HepG2 (cell line): ENCODE measurements at places on chromosomes 13 and 19.
A peak's percentile ranks its signal among the peaks of the same experiment; 100 is the strongest.

DNA sequence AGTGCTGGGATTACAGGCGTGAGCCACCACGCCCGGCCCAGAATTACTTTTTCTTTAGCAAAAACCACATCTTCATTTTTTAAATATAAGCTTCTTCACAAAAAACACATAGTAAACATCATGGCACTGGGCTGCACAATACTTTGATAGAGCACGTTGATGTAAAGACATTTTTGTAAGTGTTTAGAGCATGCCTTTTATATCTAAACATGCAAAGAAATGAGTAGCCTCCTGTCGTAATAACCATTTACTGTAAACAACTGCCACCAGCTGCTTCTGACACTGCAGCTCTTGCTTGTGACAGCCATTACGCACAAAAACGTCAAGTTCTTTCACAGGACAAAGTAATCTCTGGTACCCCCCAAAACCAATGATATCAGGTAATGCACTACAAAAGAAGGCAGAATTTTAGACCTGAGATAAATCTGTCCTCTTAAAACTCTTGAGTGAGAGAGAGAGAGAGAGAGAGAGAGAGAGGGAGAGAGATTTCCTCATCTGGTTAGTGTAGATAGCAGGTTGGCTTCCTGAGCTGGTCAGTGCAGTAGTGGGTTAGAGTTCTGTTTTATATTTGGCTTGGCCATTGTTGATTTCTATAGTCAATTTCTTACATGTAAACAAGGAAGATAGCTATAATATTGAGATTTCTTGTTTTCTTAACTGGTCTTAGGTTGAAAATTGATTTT, 6.7 kb upstream of the ZNF548 start:
- DNase-seq: no peak

DNA sequence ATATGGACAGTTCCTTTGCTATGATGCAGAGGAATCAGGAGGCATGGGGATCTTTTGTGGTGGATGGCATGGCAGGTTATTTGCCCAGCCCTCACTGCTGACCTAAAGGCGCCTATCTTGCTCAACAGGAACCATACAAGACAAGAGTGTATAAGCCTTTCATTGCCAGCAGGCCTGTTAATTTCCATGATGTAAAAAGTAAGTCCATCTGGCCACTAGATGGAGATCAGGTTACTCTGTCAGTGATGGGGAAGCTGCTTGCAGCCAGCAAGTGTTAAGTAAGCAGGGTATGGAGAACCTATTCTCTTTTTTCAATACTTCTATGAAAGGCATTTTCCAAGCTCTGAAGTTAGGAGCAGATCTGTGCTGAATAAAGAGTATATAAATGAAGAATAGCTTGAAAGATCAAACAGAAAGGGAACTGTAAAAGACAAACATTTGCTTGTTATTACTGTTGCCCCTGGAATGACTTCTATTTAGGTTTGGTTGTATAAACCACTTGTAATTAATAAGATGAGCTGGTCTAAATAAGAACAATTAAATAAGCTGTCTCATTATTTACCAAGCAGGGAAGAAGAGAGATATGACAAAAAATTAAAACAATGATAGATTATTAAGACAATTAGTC, 210.9 kb downstream of the RGCC start:
- DNase-seq: peak; percentile 96

- DNase-seq: peak; percentile 53
Measured at GRCh38 chr13:41054212-41054877, 7.0 kb upstream of the WBP4 start.

DNA sequence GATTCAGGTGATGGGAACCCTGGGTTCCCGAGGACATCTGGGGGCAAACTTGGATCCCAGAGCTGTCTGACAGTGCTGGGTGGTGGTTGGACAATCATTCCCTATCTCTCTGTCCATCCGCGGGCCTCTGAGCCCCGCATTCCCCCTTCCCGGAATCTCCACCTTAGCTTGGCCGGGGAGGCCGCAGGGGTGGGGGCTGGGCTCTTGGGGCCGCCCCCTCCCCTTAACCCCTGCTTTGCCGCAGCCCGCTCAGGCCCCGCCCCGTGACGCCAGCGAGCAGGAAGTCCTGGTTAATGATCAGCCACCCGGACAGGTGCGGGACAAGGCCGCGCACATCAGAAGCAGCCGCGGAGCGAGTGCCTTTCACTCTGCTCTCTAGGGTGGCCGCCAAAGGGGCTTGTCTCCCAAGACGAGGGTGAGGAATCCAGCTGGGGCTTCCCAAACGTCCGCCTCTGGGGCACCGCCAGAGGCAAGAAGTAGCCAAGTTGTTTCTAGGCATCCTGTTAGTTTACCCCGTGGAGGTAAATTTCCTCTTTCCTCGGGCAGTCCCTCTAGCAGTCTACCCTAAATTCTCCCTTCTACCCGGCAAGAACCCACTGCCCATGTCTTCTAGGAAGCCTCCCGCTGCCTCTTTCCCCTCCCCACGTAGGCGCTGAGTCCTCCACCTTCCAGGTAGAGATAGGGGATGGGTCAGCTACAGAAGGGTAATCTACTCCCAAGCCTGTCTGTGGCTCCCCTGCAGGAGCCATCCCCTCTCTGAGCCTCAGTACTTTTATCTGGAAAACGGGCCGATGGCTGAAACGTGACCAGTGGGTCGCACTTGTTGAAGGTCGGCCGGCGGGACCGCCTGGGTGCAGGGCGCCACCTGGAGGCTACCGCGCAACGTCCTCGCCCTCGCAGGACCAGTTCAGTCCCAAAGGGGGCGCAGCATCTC, 3.0 kb downstream of the IRF2BP1 start:
- DNase-seq: peak; percentile 93

DNA sequence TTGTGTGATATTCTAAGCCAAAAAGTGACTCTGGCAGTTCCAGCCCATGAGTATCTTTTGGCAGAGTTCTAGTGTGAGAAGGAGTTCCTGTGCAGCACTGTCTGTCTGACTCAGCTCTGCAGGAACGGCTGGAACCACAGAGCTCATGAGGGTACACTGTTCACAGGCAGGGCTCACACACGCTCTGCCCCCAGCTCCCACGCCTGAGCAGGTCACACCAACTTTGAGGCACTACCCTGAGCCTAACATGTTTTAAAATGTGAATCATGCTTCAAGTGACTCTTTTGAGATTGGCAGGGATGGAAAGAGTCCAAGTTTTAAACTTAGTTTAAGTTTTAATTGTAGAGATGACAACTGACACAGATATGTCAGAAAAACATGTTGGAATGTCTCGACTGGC, 1203.3 kb downstream of the UQCRFS1 start:
- DNase-seq: no peak

GRCh38 chr19:21835429-21835809, 563 bp downstream of the ZNF43 start:
- no peak for DNase-seq

GRCh38 chr19:58086825-58087710, 11.0 kb downstream of the ZSCAN18 start:
- no peak for DNase-seq
